ENCODE measurements at places on chromosomes 16 and 17.

DNA sequence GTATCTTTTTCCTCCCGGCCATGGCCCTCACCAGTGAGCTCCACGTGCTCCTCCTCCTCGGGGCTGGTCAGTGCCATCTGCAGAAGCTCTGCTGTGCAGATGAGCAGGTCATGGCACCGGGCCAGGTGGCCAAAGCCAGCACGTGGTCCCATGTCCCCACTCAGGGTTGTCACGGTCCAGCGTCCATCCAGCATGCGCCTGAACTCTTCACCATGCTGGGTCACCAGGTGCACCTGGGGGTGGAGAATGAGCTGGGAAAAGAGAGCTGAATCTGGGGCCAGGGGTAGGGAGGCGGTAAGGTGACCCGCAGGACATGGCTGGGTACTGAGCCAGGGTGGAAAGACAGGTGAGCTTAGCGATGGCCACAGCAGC is 1.3 kb downstream of the DHX58 start:
- no peak for DNase-seq

DNA sequence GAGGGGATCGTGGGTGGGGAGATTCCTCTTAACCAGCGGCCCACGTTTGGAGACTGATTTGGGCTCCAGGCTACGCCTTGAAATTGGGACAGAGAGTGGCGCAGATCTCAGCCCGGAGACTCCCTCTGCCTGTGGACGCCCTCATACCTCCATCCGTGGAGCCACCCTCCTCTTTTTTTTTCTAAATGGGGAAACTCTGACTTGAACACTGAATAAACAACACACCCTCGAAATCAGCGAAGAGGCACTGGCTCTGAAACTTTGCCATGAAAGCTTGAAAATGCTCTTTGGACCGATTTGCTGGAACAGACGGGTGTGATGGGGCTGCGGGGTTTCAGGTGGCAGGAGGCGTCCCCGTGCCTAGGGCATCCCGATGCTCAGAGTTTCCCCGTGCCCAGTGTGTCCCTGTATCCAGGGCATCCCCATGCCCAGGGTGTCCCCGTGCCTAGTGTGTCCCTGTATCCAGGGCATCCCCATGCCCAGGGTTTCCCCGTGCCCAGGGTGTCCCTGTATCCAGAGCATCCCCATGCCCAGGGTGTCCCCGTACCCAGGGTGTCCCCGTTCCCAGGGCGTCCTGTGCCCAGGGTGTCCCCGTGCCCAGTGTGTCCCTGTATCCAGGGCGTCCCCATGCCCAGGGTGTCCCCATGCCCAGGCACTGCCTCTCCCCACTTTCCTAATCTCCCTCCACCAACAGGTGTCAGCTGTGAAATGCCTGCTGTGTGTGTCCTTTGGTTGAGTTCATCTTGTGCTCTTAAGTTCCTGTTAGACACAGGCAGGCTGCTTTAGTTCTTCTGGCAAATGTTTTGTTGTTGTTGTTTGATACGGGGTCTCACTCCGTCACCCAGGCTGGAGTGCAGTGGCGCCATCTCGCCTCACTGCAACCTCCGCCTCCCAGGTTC is 187.0 kb downstream of the SEC14L1 start:
- DNase-seq, result no peak

- no peak for DNase-seq
Observed at GRCh38 chr17:336110-337021, 16.2 kb downstream of the RPH3AL start.

- DNase-seq, result no peak
Observed at GRCh38 chr16:57475711-57476339, 10.5 kb downstream of the DOK4 start.

DNA sequence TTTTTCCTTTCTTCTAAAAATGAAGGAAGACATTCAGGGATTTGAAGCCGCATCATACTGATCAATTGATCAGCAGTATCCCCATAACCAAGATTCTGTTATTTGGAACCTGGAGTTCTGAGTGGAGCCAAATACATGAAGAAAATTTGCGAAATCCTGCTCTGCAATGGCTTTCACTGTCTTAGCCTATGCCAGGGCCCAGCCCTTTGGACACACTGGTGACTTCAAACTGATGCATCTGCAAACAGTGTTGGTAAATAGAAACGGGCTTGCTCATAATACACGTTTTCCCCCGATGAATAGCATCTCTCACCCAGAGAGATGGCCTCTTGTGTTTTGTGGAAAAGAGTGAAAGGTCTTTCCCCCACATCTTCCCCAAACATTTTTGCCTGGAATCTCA is 87.6 kb upstream of the TOX3 start:
- DNase-seq, result no peak

DNA sequence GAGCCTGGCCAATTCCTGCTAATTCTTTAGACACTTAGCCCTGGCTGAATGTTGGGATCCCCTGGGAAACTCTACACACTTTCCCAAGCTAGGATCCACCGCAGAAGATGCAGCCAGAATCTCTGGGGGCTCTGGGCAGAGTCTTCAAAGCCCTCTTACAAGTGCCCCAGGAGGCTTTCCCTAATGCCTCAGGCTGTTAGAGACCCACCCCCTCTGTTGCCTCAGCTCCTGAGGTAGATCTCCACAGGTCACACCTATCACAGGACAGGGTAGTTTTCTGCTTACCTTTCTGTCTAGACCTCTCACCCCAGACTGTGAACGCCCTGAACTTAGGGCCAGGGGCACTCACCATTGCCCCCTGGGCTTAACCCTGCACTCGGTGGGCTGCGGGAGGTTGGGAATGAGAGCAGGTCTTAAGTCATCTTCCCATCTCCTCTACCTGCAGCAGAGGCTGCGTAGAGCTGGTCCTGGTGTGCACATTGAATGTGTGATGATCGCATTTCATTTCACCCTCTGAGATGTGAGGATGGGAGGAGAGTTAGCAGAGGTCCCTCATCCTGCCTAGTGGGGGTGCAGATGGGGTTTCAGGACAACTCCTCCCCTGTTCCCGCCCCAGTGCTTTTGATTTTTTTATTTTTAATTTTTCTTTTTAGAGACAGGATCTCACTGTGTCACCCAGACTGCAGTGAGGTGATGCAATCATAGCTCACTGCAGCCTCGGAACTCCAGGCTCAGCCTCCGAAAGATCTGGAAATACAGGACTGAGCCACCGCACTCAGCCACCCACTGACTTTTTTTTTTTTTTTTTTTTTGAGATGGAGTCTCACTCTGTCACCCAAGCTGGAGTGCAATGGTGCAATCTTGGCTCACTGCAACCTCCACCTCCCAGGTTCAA is 89.0 kb upstream of the LHX1 start:
- no peak for DNase-seq

DNA sequence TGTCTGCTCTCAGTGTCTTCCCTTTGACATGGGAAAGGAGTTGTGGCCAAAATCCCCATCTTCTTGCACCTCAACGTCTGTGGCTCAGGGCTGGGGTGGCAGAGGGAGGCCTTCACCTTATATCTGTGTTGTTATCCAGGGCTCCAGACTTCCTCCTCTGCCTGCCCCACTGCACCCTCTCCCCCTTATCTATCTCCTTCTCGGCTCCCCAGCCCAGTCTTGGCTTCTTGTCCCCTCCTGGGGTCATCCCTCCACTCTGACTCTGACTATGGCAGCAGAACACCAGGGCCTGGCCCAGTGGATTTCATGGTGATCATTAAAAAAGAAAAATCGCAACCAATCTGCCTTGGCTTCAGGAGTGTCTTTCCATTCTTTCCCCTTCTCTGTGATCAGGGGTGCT is 918 bp upstream of the MRM1 start:
- no peak for DNase-seq

GRCh38 chr17:7857713-7858521 is at the start of gene CYB5D1:
TSS of gene CYB5D1 (plus strand) at chr17:7858003. CDS start at chr17:7858135, 132 bp downstream.
- DNase-seq, result peak; percentile 87

DNA sequence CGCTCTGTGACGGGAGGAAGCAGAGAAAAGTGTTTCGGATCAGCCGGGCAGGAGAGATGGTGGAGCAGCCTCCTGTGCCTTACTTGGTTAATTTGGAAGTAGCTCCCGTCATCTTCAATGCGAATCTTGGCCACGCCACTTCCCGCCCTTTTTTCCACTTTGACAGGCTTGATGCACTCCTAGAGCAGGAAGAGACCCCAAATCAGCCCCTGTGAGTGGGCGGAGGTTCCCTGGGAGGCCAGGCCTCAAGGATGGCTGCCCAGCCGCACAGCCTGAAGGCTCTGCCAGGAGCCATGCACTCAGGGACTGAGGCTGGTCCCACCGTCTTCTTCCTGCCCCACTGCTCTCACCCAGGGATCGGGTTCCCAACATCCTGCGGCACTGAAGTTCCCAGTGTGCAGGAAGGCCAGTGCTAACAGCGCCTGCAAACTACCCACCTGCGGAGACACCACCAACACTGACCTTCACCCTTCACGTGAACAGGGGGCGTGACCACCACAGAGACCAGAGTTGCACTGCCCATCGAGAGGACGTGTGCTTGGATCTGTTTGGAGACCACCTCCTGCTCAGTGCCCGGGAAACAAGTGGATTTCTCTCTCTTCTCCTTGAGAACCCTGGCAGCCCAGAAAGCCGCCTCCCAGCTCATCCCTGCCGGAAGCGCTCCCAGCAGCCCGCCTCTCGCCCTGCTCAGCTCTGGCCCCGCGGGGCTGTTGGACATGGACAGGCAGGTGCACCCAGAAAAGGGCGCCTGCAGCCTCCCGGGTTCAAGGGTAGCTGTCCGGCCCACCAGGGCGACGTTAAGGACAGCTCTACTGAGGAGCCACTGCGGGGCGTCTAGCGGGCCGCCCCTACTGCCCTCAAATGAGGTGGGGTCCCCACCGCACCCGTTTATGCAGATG is 988 bp downstream of the CIAO3 start:
- DNase-seq, result no peak

GRCh38 chr16:27258241-27258734 is 10.3 kb downstream of the NSMCE1 start:
- DNase-seq, result no peak

- DNase-seq, result no peak
Observed at GRCh38 chr17:3557768-3558583, at the start of gene TRPV3. TSS of gene TRPV3 (minus strand) at chr17:3557812. CDS start at chr17:3554850, 2,962 bp downstream.

DNA sequence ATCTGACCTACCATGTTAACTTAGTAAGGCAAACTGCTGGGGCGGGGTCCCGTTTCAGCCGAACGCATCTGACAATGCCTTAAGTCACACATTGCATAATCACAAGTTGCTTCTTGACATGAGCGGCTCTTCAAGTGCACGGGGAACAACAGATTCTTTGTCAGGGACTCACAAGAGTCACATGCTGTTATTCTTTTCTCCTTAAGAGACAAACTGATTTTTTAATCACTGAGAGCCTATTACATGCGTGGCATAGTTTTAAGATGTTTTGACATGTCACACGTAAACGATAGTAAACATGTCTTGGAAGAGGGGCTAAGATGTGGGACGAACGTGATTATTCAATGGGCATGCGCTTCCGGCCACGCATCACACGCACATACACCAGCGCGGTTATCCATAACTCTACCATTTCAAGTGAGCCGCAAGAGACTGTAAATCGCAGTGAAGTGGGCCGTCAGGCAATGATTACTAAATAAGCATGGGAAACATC is 63.4 kb downstream of the ADCY9 start:
- DNase-seq, result no peak

GRCh38 chr17:251531-251930 is 70.1 kb upstream of the DOC2B start:
- no peak for DNase-seq

DNA sequence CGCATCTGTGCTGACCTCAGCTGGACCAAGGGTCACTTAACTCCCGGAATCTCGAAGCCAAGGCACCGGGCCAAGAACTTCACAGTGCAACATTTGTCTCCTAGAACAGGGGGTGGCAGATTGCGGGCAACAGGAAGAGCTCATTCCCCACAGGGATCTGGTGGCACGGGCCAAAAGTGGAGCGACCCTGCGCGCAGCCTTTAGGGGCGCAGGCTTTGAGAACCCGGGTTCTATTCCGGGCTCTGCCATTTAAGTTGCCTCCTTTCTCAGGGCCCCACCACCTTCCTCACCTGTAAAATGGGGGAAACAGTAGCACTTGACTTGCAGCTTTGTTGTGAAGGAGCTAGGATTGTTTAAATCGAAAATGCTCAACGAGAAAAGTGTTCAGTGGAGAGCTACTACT is 651 bp downstream of the SHMT1 start:
- DNase-seq, result peak; percentile 6

DNA sequence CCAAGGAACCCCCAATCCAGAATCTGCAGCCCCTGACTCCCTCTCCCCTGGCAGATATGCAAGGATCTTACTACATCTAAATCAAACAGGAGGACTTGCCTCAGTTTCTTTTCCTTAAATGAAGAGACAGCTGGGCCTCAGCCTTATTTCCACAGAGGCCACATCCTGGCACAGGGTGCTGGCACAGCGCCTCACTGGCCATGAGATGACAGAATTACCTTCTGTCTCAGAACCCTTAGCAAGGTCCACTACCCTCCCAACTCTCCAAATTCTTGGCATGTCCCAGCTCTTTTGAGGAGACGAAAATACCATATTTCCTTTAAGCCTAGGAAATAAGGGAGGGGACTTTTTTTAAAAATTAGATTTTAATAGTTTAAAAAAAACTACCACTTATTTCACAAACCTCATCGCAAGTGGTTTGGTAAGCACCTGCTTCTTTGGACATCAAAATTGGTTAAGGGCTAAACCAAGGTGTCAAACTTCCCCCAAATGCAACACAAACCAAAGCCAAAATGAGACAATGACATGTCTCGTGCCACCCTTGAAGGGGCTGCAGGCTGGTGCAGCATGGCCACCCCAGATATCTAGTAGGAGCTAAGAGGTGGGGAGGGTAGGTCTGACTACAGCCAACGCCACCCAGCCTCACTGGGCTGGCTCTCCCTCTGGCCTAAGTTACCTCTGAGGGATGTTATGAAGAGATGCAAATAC is 25.3 kb downstream of the FAM117A start:
- no peak for DNase-seq

GRCh38 chr16:58814348-58814801 is 80.3 kb upstream of the GOT2 start:
- DNase-seq, result peak; percentile 14

GRCh38 chr16:55849536-55849935 is 16.6 kb upstream of the CES1 start:
- no peak for DNase-seq

DNA sequence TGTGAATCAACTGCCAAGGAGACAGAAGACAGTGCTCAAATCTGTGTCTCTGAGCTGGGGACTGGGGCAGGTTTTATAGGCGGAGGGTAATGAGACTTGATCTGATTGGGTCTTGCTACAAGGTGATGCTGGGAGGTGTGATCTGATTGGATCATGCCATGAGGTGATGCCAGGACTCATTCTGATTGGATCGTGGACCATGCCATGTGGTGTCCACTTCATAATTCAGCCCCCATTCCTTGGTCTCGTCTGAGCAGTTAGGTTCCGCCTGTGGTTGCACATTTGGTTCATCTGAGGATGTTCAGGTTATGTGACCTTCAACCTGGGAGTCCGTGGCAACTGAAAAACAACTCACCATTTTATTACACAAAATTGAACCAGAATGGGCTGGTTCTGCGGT is 41.0 kb downstream of the OTOA start:
- DNase-seq, result no peak
